HAP-1 (cell line): ENCODE measurements at places on chromosomes 3 and 15.

GRCh38 chr3:13364602-13365271, 55.4 kb downstream of the NUP210 start:
- no peak for DNase-seq

- no peak for DNase-seq
Observed at GRCh38 chr15:83571820-83572707, 81.9 kb upstream of the ADAMTSL3 start.

DNA sequence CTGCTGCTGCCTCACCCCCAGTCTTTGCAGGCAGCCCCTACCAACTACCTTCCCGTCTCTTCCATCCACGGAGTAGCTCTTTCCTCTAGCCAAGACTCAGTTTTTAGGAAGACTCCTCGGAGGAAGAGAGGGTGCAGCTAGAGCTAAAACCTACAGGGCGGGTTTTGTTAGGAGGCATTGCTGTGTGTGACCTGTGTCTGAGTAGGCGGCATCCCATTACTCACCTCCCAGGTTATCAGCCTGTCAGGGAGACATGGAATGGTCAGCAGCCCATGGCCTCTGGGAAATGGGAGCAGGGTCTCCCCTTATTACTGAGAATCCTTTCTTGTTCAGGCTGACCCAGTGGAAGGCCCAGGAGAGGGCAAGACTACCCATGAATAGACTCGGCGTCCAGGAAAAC, 43.8 kb upstream of the FGD5 start:
- no peak for DNase-seq

- DNase-seq, result no peak
Observed at GRCh38 chr3:71136276-71136675, 447.3 kb downstream of the FOXP1 start.

- no peak for DNase-seq
Observed at GRCh38 chr15:25936004-25936403, 72.9 kb upstream of the ATP10A start.

GRCh38 chr15:90599644-90600043, 69.9 kb downstream of the CRTC3 start:
- DNase-seq, result no peak

DNA sequence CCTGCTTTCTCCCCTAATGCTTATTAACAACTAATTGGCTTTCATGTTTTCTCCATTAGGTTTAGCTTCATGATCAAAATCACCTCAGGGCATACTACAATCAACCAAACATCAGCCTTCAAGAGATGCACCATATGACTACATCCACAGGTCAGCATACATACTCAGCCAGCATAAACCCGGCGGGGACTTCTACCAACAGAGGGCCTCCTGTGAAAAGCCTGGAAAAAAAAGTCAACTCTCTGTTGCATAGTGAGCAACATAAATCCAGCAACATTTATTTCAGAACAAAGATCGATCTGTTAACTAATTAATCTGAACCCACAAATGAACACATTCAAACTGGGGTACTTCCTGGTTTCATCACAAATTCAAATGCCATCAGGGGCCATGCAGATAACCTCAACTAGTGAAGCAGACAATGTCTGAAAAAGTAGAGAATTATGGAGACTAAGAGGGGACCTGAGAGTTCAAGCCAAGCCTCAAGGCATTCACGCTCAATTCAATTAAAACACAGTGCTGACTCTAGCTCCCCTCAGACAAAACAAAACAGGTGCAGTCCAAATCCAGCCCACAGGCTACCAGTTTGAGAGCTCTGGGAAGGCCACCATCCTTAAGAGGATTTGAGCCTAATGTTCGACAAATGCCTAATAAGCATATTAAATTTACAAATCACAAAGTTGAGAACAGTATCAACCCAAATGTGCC, 124.5 kb downstream of the MAGI1 start:
- DNase-seq, result no peak

DNA sequence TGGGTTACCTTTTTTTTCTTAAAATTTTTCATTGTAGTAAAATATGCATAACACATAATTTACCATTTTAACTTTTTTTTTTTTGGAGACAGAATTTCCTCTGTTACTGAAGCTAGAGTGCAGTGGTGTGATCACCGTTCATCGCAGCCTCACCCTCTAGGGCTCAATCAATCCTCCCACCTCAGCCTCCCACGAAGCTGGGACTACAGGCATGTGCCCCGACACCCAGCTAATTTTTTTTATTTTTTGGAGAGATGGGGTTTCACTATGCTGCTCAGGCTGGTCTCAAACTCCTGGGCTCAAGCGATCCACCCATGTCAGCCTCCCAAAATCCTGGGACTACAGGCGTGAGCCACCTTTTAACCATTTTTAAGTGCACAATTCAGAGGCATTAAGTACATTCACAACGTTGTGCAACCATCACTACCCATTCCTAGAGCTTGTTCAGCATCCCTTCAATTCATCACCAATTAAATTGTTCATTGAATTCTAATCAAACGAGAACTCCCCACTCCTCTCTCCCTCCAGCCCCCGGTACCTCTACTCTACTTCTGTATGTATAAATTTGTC, 44.6 kb downstream of the BHLHE40 start:
- DNase-seq, result no peak

GRCh38 chr3:18351069-18351628, 74.0 kb downstream of the SATB1 start:
- DNase-seq, result no peak

DNA sequence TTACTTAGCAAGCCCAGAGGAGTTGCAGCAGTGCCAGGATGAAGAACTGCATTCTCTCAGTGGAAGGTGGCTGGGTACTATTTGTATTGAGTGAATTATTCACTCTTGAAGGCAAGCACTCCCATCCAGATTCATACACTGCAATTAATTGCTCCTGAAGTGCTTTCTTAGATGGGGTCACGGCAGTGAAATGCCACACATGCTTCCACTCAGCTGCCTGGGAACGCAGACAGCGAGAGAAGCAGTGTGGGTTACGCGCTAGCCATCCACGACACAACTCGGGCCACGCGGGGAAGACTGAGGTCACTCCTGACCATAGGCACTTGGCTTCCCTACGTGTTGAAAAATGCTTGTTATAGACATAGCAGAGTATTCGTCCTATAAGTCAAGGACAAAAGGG, 30.8 kb upstream of the LMCD1 start:
- DNase-seq, result no peak

DNA sequence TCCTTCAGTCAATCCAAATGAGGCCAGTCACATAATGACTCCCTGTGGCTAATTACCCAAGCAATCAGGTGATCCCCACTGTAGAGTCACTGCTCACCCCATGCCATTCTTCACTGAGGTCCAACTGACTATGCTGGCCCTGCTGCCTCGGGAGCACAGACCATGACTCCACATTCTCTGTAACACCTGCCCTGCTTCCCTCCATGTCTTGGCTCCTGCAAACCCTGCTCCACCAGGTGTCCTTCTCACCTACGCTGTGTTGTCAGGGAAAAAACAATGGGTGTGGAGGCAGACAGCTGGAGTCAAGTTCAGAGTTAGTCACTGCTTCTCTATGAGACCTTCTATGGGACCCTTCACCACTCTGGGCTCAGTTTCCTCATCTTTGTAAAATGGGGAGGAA, 6.1 kb upstream of the SFMBT1 start:
- DNase-seq, result no peak

DNA sequence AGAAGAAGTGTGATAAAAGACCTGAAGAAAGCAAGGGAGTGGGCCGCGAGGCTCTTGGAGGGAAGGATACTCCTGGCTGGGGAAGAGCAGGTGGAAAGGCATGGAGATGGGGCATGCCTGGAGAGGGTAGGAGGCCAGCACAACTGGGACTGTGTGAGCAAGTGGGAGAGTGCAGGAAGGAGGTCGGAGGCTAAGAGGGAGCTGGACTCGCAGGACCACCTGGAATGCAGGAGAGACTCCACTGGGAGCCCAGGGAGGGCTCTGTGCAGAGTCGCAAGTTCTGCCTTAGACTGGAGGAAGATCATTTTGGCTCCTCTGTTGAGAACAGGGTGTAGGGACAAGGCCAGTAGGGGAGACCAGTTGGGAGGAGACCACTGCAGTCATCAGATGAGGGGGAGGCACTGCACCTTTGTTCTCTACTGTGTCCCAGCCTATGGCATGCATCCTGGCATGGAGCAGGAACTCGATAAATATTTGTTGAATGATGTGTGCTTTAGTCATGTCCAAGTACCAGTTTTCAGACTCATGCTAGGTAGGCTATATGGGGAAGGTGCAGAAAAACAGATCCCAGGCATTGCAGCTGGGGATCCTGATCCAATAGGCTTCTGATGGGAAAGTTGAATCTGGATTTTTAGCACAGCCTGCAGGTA, 13.7 kb downstream of the FAM107A start:
- no peak for DNase-seq

DNA sequence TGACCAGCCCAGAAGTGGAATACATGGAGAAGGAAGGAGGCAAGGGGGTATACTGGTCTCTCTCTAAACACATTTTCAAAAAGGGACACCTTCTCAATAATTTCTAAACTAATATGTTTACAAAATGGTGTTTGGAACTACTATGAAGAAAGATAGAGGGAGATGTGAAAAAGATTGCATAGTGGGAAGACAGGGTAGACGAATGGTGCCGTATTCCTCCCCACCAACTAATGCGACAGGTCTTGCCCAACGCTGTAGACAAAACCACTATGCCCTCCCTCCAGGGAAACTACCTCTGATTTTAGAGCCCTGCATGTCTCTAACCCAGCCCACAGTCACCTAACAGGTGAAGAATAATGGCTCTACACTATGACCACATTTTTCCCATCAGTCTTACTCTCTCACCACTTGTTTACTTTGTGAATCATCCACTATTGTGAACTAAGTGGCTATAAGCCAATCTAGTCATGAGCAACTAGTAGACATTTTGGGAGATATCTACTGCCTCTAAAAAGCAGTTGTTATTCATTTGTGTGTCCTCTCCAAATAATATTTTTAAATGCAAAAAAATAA, 108.2 kb upstream of the UBE2E2 start:
- no peak for DNase-seq

DNA sequence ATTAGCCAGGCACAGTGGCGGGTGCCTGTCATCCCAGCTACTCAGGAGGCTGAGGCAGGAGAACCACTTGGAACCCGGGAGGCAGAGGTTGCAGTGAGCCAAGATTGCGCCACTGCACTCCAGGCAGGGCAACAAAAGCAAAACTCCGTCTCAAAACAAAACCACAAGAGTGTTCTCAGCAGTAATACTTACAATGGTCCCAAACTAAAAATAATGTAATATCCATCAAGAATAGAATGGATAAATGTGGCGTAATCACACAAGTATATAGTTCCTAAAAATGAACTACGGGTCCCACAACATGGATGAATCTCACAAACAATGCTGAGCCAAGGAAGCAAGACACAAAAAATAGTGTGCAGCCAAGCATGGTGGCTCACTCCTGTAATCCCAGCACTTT, 39.2 kb downstream of the STAG1 start:
- no peak for DNase-seq

DNA sequence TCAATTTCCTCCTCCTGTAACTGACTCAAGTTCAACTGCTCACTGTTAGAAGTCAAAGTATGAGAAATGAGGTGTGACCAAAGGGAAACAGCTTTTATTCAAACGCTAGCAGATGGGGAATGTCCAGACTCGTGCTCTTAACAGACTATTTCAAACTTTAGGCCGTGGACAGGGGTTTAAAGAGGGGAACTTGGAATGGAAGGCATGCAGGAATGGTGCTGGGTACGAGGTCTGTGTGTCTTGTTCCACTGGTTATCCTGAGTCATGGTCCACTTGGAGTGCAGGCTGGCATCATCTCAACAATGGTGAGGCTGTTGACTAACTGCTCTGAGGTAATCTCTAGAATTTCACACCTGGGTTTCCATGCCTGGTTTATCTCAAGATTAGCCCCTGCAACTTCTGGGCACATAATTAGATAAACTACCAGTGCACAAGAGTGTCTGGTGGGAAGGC, 22.9 kb upstream of the DNAAF4 start:
- DNase-seq, result no peak
